ENCODE measurements at places on chromosomes 5 and 9.

DNA sequence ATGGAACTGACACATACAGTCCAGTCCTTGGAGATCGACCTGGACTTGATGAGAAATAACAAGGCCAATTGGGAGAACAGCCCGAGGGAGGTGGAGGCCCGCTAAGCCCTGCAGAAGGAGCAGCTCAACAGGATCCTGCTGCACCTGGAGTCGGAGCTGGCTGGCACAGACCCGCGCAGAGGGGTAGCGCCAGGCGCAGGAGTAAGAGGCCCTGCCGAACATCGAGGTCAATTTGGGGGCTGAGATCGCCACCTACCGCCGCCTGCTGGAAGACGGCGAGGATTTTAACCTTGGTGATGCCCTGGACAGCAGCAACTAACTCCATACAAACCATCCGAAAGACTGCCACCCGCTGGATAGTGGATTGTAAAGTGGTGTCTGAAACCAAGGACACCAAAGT is 1610.1 kb upstream of the ACO1 start:
- DNase-seq: no peak

GRCh38 chr5:97427235-97427634 is 244.2 kb upstream of the RIOK2 start:
- no peak for DNase-seq

DNA sequence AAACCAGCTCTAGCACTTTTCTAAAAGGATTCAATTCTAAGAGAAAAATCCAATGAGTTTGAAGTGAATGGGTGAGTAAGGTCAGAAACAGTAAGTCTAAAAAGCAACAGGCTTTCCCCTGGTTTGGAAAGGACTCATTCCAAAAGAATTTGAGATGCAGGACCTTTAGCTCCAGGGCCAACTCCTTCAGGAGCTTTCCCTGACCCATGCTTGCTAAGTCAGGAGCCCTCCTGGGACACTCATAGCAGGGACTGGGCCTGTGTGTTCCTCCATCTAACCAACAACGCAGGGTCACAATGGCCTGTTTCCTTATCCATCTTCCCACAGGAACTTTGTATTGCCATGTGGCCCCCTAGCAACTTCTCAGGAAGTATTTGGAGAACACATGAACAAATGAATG is 198.8 kb downstream of the FRMD3 start:
- no peak for DNase-seq

GRCh38 chr5:86716121-86716520 is 98.4 kb downstream of the COX7C start:
- DNase-seq: no peak

- no peak for DNase-seq
Observed at GRCh38 chr9:89139455-89139854, 39.2 kb downstream of the SHC3 start.

DNA sequence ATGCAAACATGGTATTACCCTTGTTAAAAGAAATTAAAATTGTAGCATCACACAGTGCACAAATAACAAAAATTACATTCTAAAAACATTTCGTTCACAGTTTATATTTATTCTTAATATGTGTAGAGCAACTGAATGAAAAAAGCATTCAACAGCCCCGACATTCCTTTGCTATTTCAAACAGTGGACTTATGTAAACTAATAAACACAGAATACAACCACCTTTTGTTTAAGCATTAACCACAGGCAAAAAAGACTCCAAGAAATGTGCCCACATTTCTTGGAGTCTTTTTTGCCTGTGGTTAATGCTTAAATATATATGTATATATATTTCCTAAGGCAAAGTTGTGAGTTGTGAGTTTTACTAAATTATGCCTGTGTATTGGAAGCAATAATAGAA is 532.5 kb upstream of the DAP start:
- DNase-seq: no peak

GRCh38 chr9:3299872-3300271 is 225.9 kb downstream of the RFX3 start:
- no peak for DNase-seq
